NCI-H524 treated with DMSO at 0.1 percent for 48 hours (cell line): ENCODE measurements at places on chromosomes 11 and 22.

- no peak for DNase-seq
Observed at GRCh38 chr11:12692229-12693075, 18.2 kb downstream of the TEAD1 start.

- no peak for DNase-seq
Observed at GRCh38 chr11:69928121-69928520, 108.9 kb upstream of the FGF3 start.

GRCh38 chr22:25125693-25126357 is 73.8 kb upstream of the CRYBB3 start:
- no peak for DNase-seq

GRCh38 chr11:35838071-35838470 is 105.8 kb upstream of the LDLRAD3 start:
- DNase-seq: no peak

GRCh38 chr11:118238929-118239328 is 13.2 kb downstream of the MPZL3 start:
- DNase-seq: no peak

DNA sequence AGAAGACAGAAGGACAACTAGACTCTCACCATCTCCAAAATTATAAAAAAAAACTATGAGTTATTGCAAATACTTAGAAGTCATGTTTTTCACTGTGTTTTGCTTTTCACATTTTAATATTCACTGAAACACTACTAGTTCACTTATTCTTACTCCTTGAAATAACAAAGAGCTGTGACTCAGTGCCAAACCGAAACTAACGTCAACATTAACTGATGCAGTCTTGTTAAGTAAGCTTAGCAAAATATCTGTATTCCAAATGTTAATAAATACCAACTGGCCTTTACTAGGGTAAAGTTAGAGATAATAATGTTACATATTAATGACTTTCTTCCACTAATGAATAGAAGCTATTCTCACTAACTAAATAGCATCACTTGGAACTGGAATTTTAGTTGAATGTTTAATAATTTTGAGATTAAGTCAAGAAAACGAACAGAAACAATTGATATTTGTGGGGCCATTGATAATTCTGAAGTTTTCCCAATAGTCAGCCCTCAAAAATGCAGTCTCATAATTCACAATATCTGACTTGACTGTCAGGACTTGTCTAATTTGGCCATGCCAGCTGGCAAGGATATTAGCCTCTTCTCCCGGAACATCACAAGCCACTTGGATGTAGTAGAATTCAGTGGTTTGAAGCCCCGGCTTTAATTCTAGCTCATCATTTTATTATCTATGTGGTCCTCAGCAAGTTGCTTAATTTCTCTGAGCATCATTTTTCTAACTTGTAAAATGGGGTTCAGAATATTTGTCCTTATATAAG is 230.1 kb upstream of the DDI1 start:
- no peak for DNase-seq

DNA sequence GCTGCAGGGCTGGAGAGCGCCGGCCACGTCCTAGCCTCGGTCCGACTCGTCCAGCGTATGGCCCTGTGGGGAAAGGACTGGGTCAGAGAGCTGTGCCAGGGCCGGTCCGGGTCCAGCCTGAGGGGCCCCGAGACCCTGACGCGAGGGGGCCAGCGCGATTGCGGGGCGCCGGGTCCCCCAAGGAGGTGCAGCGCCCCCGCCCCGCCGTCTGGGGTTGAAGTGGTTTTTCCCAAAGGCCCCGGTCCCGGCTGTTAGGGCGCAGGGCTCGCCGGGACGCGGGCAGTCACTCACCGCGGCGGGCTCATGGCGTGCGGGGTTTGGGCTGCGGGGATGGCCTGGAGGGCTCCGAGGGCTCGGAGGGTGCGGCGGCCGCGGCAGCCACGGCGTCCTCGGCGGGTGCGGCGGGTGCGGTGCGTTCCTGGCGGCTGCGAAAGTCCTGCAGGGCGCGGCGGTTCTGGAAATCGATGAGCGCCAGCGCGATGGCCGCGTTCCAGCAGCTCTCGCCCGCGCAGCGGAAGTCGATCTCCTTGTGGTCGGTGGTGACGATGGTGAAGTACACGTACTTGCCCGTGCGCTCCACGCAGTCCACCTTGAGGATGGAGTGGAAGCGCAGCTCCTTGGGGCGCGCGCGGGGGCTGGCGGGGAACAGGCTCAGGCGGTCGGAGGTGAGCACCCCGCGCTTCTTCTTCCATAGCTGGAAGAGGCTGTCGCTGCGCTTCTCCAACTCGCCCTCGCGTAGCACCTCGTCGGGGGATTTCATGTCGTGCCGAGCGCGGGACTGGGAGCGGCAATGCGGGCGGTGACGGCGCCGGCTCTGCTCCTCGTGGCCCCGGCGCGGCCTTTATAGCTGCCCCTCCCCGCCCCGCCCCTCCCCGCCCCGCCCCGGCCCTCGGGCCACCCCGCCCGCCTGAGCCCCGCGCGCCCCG is at the start of gene PHLDA2:
Gene PHLDA2 (minus strand): TSS at position 816 of the 926 bp plus-strand sequence. CDS start 56 bp downstream, at position 760.
- no peak for DNase-seq

DNA sequence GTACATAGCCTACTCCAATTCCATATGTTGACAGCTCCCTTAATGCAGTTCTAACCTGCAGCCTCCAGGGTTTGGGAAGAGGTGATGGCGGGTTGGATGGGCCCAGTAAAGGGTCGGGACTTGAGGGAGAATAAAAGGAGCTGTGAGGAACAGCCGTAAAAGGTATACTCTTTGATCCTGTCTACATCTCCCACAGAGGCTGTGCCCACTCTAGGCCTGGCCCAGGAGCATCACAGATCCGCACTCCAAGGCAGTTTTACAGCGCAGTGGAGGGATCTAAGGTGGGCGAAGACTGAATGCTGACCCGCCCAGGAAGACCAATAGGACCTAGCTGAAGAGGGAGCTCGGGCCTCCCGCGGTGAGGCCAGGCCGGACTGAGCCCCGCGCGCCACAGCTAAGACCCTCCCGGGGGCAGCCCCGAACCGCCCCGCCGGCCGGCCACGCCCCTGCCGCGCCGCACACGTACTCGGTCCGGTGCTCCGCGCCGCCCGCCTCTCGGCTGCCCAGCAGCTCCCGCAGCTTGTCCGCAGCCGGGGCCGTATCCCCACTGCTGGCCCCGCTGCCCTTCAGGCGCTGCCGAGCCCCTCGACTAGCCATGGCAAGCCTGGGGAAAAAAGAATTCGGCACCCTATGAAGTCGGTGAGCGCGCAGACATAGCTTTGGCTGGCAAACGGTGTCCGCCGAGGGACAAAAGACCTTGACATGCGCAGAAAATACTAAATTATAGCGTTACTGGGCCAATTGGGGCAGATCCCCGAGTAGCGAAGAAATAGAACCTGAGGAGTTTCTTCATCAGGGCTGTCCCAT is at the start of gene ALG9:
Gene ALG9 (minus strand): TSS at position 696 of the 807 bp plus-strand sequence. CDS start 99 bp downstream, at position 597.
- DNase-seq: peak; percentile 26

GRCh38 chr11:125262194-125262829 is 97.8 kb downstream of the PKNOX2 start:
- no peak for DNase-seq
